ENCODE measurements at places on chromosomes 2 and 18. TPM values are rescaled to one million over a fixed set of nuclear protein-coding genes. Genes with fewer than 3 reads are reported as not detected.

ALPP gene
- not detected for polyA plus RNA-seq

CACNB4 gene
- 1.3 TPM for polyA plus RNA-seq

SPP2 gene
- polyA plus RNA-seq = not detected

ASB3 gene
- 8.0 TPM for polyA plus RNA-seq

VWC2L gene
- not detected for polyA plus RNA-seq

CNTNAP5 gene
- not detected for polyA plus RNA-seq

TDRD15 gene
- not detected for polyA plus RNA-seq

SALL3 gene
- 5.5 TPM for polyA plus RNA-seq

DNER gene
- 21.9 TPM for polyA plus RNA-seq

AQP4 gene
- polyA plus RNA-seq = 1.1 TPM

THSD7B gene
- 0.34 TPM for polyA plus RNA-seq

- DNase-seq = no peak
Measured at GRCh38 chr18:59951591-59951990, 51.8 kb downstream of the PMAIP1 start.

DNA sequence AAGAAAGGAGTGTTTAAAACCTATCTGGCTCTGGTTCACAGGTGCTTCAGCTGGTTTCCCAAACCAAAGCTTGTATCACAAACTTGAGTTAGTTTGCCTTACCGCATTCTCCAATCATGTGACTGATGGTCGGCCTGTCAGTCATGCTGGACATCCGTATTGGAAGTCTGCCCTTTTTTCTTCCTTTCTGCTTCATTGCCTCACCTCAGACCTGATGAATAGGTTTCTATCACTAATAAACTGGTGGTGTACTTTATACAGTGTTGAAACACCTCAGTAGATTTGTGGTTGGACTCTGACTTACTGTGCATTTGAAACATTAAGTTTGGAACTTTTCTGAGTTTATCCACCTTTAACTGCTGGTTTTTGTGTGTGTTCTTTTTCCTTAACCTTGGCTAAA lies 84.1 kb downstream of the R3HDM1 start:
- no peak for DNase-seq

DNA sequence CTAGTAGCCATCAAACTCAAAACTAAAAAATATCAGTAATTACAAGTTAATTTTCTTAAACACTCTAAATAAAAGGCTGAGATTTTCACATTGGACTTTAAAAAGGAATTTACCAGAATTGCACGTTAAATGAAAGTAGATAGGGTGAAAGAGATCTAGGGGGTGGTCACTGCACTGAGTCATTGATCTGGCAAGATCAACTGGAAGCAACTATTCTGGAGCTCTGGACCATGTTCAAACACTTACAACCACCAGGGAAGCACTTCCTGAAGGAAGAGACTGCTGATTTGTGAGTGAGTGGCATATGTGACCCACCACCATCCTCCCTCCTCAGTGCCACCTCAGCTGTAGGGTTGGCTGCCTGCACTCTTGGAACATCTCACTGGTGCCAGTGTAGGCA lies 111.8 kb downstream of the UGGT1 start:
- no peak for DNase-seq

DNA sequence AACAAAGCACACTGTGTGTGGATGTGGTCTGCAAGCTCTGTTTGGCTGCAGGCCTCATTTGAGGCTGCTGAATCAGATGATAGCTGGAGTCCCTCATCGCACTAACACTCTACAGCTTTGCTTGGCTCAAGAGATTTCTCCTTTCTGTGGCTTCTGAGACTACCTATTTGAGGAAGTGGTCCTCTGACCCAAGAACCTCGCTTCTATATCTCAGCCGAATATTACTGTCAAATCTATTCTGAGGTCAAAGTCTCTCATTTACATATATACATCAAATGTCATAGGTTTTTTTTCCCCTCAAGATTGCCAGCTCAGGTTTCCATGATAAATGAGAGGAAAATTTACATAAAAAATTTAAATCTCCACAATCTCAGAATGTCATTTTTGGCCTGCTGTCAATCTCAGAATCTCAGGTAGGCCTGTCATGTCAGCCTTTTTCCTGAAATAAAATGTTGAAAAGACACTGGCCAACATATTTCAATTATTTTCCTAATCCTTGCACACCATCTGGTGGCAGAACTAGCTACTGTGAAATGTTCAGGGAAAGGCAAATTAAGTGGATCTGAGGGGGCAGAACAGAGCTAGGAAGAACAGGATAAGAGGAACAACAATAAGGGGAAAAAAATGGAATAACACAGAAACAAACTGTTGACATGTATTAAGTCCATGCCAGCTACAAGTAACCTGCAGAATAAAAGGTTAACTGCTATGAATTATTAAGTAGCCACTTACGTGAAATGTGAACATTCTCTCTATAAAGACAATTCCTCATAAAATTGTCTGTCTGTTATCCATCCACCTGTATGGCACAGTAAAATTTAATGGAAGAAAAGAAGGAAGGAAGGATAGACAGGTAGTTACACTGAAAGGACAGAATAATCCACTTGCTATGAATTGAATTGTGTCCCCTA lies 39.3 kb downstream of the AP1S3 start:
- no peak for DNase-seq

GRCh38 chr2:237592425-237592980 lies 2.0 kb upstream of the RAB17 start:
- no peak for DNase-seq

DNA sequence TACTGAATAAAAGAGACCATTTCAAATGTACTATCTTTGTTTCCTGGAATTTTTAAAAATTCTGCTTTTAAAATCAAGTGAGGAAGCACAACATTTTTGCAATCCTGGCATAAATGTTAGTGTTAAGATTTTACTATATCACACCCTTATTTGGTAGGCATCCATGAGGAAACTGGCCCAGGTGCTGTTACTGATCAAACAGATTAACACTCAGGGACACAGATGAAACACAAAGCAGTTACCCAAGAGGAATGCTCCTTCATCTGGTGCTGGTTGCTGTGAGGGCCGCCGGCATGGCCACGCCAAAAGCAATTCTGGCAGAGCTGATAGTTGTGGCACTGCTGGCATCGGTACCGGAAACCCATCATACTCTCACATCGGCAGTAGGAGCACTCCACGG lies 96.8 kb downstream of the DTNB start:
- no peak for DNase-seq

GRCh38 chr2:111688482-111688881 lies 195.5 kb downstream of the ANAPC1 start:
- DNase-seq = no peak

DNA sequence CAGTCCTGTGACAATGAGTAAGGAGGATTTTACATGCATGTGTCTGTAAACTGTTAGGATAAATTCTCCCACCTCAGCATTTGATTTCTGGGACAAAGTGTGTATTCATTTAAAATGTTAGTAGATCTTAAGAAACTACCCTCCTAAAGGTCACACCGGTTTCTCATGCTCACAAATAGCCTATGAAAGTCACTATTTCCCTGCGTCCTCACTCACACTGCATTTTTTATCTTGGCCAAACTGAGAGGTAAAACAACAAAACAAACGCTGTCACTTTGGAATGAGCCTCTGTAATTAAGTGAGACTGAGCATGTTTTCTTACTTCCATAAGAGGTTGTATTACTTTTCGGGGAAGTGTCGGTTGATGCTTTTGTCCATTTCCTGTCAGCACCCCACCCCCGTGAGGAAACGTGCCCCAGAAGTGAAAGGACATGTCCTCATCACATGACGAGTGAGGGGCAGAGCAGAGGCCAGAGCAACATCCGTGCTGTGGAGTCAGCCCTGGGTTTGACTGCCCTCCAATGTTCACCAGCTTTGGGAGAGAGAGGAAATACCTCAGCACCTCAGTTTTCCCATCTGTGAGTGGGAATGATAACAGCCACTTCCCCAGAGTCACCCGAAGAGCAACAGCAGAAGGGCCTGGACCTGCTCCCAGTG lies 3.1 kb downstream of the GYPC start:
- peak; percentile 60 for DNase-seq

GRCh38 chr2:219508971-219509779 lies 5.1 kb upstream of the ASIC4 start:
- no peak for DNase-seq

- no peak for DNase-seq
Measured at GRCh38 chr2:64910972-64911433, 78.2 kb upstream of the SLC1A4 start.

- no peak for DNase-seq
Measured at GRCh38 chr2:56217106-56217505, 33.3 kb downstream of the CCDC85A start.

DNA sequence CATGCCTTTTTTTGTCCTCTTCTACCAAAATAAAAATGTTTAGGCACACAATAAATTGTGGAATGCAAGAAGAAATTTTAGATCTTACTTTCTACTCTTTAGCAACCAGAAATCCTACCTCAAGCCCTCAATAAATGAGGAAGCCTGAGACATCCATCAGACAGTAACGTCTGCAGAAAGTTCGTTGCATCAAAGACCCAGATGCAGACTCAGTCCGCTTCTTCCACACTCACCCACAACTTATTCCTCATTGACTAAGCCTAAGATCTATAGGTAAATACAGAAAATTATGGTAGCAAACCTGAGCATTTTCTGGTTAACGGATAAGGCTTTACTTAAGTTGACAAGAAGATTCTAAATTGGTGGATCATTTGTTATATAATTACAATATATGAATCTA lies 579.4 kb upstream of the ID2 start:
- DNase-seq = no peak

DNA sequence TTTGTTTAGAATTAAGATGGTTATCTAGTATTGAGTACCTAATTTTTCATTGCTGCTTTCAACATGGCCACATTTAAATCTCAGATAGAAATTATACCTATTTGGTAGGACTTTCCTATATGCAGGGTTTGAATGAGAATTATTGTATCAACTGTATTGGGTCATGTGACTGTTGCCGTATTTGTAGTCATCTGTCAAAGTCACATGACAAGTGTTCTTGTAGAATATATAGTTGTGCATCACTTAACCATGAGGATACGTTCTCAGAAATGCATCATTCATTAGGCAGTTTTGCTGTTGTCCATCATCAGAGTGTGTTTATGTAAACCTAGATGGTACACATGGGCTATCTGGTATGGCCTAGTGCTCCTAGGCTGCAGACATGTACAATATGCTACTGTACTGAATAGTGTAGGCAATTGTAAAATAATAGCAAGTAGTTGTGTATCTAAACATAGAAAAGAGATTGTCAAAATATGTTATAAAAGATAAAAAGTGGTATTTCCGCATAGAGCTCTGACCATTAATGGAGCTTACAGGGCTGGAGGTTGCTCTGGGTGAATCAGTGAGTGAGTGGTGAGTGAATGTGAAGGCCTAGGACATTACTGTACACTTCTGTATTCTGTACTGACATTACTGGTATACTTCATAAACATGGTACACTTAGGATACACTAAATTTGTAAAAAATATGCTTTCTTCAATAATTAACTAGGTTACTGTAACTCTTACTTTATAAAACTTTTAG lies 123.7 kb downstream of the MAP4K4 start:
- no peak for DNase-seq

DNA sequence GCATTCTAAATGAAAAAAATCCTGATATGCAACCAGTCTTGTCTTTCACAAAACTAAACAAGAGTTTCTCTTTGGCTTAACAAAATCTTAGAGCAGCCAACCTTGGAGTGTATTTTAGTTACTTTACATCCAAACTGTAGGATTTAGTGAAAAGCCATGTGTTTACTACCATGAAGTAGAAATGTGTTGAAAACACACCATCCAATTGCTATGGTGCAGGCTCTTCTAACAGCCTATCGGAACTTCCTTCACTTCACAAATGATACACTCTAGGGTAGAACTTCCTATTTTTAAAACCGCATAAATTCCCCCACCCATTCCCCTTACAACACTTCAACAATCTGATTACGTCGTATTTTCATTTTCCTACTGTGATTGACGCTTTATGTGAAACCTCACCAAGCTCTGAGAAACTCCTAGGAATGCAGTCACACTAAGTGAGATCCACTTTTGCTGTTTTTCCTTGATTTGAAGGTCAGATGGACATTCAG lies 74.4 kb upstream of the MAP4K4 start:
- no peak for DNase-seq

DNA sequence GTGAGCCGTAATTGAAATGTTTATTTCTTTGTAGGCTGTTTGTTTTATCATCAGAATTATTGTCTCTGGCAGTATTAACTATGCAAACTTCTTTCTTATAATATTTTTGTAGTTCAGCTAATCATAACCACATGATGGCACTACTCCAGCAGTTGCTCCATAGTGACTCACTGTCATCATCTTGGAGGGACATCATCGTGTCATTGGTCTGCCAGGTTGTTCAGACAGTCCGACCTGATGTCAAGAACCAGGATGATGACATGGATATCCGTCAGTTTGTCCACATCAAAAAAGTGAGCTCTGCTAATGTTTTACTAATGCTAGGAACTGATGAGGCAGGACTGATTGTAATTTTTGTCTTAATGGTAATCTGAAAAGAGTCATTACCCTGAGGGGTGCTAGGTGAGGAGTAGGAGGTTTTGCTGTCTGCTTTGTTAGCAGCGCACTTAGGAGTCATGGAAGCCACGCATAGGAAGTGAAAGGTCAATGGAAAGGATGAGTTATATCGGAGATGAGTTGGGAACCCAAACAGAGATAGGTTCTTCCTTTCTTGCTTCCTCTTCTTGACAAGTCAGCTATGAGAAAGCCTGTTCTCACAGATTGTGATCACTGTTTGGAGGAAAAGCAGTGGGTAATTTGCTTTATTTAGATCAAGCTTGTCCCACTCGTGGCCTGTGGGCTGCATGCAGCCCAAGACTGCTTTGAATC lies 49.2 kb downstream of the PIKFYVE start:
- DNase-seq = no peak

GRCh38 chr2:34345030-34345429 lies 745.9 kb upstream of the FAM98A start:
- DNase-seq = no peak

GRCh38 chr2:36360063-36360462 lies 4.5 kb downstream of the CRIM1 start:
- no peak for DNase-seq

- no peak for DNase-seq
Measured at GRCh38 chr2:140770645-140771044, 1360.2 kb downstream of the LRP1B start.

GRCh38 chr2:85953476-85953875 lies 64.7 kb upstream of the ST3GAL5 start:
- DNase-seq = no peak

DNA sequence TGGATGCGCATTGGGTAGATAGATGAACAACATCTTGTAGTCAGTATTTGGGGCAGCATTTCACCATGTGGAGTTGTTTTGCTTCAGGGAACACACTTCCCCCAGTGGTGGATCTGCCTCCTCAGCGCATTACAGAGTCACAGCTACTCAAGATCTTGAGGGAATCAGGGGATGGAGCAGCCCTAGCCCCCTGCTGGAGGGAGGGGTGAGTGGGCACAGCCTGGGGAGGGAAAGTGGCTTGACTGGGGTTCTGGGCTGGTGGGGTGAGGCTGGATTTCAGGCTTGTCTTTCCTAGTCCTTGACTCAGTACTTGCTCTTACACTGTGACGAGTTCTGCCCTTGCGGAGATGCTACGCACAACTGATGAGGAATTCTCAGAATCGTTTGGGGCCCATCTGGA lies 271.0 kb upstream of the HS6ST1 start:
- no peak for DNase-seq

DNA sequence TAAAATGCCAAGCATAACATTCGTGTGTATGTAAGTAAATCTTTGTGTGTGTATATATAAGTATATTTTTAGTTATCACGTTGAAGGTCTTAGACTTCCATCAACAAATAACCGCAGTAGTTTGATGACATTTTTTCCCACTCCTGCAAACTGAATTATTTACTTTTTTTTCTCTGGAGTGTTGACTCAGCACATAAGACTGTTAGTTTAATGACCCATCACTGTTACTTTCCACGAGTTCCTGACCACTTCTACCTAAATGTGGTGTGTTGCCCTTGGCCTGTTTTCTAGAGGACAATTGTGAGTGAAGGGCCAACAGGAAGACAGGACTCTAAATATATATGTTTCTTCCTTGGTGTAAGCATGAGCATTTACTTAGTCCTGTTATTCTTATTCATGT lies 71.3 kb upstream of the TXNDC2 start:
- DNase-seq = peak; percentile 34

Data from kidney (tissue), 22 donors.